ENCODE measurements at places on chromosomes 1 and 21. TPM values are rescaled to one million over a fixed set of nuclear protein-coding genes. Genes with fewer than 3 reads are reported as not detected.

DNA sequence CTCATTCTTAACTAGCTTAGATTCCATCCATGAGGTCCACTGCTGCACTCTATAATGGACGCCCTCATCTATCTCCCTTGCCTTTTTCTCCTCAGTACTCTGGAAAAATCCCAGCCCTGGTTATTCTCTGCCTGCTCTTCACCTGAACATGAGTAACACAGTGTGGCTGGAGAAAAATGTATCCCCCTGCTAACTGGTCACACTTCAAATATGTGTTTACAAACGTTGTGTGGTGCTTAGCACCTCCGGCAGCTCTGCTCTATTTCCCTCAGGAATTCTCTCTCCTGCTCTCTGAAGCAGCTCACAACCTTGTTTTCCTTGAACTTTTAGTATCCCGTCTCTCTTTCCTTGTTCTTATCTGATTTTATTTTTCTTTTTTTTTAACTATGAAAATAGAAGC is 4.1 kb downstream of the SCCPDH start:
- DNase-seq: no peak

- DNase-seq: peak; percentile 53
Measured at GRCh38 chr1:9539829-9540550, 725 bp downstream of the SLC25A33 start.

DNA sequence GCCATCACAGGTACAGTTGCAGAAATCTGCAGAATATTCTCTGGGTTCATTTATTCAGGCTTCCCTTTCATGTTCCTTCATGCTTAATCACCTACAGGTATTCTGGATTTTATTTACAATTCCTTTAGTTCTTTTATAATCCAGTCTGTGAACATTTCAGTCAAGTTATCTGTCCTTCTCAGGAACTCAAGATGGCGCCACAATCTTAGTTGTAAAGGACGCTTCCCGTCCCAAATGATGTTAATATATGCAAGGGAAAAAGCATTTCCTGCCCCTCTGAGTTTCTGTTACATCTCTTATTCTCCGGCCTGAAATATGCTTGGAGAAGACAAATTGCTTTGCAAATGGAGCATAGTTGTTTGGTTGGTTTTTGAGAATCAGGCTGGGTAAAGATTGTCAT is 19.3 kb downstream of the F3 start:
- DNase-seq: no peak

DNA sequence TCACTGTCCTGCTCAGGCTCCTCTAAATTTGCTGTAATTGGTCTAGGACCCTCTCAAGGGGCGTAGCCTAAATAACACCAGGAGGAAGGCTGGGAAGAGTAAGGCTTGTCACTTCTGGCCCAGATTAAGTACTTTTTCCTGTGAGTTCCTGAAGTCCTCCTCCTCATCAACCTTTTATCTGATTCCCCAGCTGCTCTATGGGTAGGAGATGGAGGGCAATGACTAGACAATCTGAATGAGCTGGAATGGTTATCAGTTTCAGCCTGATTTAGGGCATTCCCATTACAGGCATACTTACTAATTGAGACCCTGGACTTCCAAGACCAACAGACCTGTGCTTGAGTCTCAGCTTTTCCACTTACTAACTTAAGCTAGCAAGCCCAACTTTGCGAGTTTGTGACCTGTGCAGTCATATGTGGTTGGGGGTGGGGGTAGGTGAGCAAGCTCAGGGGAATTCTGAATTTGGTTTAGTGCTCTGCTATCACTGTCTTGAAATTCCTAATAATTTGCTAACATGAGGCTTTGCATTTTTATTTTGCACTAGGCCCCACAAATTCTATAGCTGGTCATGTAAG is 18.0 kb upstream of the FGGY start:
- no peak for DNase-seq

The AMPD1 gene
- polyA plus RNA-seq: not detected

The ALPL gene
- polyA plus RNA-seq: 1.2 TPM

Data from left lung (tissue), 14 donors.